ENCODE measurements at places on chromosomes 4 and X.

- DNase-seq, result no peak
Observed at GRCh38 chrX:131675596-131676194, 131.8 kb downstream of the OR13H1 start.

- no peak for DNase-seq
Observed at GRCh38 chrX:149877157-149877556, 3.8 kb upstream of the MAGEA8 start.

DNA sequence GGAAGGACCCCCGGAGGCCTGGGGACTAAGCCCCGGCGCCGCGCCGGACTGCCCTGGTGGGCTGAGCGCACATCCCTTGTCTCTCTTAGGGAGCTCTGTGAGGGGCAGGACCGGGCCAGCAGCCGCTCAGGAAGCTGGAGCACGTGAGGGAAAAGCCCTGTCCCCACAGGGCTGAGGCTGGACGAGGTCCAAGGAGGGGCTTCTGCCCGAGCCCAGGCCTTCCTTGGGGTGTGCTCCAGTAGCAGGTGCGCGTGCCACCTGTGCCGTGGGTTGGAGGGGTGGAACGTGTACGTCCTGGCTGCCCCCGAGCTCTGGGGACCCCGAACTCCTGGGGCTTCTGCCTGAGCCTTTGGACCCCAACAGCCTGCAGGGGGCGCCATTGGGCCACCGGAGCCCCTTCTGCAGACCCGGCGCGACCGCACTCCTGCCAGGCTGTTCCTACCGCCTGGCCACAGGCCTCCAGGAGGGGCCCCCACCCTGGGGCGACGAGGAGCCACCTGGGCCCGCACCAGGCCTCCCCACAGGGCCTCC, 27.2 kb downstream of the TACC3 start:
- DNase-seq, result no peak

- DNase-seq, result no peak
Observed at GRCh38 chrX:140589657-140590056, 84.8 kb upstream of the SOX3 start.

GRCh38 chr4:148808416-148808815, 366.2 kb upstream of the NR3C2 start:
- DNase-seq, result no peak

GRCh38 chr4:81470456-81471297, 1.0 kb downstream of the RASGEF1B start:
- DNase-seq, result no peak

DNA sequence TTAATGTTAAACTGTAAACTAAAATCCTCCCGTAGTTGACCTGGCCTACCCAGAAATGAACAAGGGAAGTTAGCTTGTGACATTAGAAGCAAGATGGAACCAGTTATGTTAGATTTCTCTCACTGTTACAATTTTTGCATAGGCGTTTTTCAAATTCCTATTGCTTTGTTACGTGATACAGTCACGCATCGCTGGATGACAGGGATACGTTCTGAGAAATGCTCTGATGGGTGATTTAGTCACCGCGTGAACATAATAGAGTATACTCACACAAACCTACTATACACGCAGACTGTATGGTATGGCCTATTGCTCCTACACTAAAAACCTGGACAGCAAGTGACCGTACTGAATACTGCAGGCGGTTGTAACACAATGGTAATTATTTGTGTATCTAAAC, 46.7 kb upstream of the PUDP start:
- no peak for DNase-seq

- no peak for DNase-seq
Observed at GRCh38 chr4:113116414-113117357, 67.2 kb downstream of the ANK2 start.

DNA sequence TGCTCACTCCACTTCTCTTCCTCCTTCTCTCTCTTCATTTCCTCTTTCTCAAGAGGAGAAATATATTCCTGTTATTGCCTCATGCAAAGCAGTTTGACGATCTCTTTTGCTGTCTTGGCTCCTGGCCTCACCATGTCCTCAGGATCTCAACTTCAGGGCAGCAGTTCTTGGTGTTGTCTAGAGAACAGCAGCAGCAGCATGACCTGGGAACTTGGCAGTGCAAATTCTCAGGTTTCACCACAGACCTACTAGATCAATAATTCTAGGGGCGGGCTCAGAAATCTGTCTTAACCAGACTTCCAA, 193.4 kb upstream of the EDNRA start:
- DNase-seq, result no peak

- DNase-seq, result no peak
Observed at GRCh38 chrX:148020329-148020728, 39.2 kb downstream of the FMR1NB start.

- no peak for DNase-seq
Observed at GRCh38 chr4:4837316-4837715, 22.1 kb upstream of the MSX1 start.

- no peak for DNase-seq
Observed at GRCh38 chr4:90537491-90537890, 410.3 kb downstream of the CCSER1 start.

DNA sequence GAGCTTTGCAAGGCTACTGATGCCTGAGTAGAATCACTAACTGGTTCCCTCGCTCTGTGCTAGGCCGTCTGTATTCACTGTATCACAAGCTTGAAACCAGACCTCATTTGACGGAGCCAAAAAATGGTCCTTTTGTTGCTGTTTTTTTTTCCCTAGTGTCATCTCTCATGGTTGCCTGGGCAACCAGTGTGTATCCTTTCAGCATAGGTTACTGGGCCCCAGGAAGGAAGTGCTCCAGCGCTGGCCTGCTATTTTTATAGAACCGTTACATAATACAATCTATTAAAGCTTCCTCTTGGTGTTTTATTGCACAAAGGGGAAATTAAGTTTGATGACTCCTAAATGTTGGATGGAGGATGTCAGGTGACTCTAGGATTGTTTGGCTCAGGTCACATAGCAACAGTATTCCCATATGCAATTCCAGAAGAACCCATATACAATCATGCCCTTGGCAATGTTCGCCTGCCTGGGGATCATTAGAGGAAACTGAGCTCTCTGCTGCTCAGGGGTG, 220.4 kb downstream of the SPRY1 start:
- DNase-seq, result no peak

- DNase-seq, result no peak
Observed at GRCh38 chr4:11230866-11231265, 197.8 kb downstream of the HS3ST1 start.

DNA sequence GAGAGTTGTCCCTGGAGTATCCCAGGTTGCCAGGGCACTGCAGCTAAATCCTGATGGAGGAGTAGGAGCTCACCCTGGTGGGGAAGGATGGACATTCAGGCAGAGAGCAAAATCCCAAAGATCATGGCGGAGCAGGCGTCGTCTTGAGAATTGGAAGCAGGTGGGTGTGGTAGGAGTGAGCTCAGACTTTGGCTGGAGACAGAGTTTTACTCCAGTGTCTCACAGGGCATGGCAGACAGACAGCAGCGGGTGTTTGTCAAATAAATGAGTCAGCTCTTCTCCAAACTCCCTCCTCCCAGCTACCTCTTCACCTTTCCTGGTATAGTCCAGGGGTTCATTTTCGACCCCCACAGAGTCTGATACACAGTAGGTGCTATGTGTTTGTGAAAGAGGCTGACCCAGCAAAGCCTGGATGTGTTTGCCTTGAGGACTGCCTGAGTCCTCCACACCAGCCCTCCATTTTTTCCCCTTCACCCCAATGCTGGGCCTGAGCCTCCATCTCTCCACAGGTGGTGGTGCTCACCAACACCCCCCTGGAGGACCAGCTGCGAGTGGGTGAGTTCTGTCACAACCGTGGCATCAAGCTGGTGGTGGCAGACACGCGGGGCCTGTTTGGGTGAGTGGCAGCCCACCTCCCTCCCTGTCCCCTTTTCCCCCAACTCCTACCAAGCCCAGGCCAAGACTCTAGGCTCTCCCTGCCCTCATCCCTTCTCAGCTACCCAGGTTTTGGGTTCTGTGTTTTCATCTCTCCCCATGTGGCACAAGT, 6.9 kb downstream of the UBA1 start:
- no peak for DNase-seq

- DNase-seq, result no peak
Observed at GRCh38 chr4:3476341-3476747, 13.2 kb downstream of the DOK7 start.

DNA sequence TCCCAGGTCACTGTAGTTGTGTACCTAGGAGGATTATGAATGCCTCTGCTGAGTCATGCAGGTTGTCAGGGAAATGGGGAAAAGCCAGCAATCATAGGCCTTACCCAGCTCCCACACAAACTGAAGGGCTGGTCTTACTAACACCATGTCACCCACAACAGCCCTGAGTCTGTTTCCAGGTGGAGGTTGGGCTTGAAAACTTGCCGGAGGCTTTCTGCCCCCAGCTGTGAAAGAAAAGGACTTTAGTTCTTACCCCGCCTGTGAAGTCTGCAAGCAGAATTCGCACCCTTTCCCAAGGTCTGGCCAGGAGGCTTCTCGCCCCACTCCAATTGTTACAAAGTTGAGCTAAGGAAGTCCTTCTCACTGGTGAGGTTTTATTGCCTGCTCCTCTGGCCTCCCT, 143.9 kb downstream of the RPS6KA6 start:
- no peak for DNase-seq

DNA sequence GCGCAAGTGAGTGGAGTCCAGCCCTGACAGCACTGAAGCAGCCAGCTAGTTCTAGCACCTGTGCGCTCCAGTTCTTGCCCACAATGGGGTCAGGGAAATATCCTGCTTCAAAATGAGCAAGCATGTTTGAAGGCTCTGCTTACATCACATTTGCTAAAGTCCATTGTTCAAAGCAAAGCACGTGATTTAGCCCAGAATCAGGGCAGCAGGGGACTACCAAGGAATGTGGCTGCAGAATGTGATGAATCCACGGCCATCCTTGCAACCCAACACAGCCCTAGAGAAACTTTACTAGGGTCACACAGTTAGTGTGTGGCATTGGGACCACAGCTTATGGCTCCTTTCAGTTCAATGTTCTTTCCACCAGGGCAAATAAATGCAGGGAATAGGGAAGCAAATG, 47.3 kb upstream of the SMIM31 start:
- DNase-seq, result no peak

DNA sequence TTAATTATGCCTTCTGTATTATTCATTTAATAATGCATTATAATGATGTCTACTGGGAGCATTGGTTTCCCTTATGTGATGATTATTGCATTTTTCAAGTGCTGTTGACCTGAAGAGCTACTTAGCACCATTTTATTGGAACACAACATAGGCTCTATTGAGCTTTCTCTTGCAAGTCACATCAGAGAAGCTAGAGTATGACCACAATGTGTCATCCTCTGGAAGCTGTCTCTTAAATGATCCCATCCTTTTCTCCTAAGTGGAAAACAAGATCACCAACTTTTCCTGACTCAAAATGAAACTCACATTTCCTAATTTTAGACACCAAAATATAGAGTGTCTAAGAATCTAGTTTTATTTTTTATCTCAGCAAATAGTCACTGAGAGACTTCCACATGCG, 1451.9 kb downstream of the PCDH7 start:
- no peak for DNase-seq

- DNase-seq, result no peak
Observed at GRCh38 chr4:100983426-100983825, 363.9 kb downstream of the PPP3CA start.

GRCh38 chr4:118760092-118760491, 74.9 kb downstream of the METTL14 start:
- DNase-seq, result no peak

DNA sequence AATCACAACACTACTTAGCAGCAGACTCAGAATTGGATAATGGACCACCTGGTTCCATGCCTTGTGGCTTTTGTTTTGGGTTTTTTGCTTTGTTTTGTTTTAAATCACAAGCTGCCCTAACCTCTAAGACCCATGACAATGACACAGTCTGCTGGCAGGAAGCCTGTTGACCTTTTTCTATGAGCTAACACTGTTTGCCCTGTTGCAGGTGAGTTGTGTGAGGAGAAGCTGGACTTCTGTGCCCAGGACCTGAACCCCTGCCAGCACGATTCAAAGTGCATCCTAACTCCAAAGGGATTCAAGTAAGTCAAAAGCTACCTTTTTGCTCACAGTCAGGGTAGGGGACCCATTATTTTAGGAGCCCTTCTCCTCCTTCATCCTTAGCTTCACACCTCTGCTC, 110.8 kb upstream of the PACRGL start:
- no peak for DNase-seq

- DNase-seq, result no peak
Observed at GRCh38 chrX:39866229-39866628, 231.5 kb downstream of the BCOR start.

GRCh38 chrX:1466971-1467561, 14.4 kb upstream of the ASMTL start:
- no peak for DNase-seq

DNA sequence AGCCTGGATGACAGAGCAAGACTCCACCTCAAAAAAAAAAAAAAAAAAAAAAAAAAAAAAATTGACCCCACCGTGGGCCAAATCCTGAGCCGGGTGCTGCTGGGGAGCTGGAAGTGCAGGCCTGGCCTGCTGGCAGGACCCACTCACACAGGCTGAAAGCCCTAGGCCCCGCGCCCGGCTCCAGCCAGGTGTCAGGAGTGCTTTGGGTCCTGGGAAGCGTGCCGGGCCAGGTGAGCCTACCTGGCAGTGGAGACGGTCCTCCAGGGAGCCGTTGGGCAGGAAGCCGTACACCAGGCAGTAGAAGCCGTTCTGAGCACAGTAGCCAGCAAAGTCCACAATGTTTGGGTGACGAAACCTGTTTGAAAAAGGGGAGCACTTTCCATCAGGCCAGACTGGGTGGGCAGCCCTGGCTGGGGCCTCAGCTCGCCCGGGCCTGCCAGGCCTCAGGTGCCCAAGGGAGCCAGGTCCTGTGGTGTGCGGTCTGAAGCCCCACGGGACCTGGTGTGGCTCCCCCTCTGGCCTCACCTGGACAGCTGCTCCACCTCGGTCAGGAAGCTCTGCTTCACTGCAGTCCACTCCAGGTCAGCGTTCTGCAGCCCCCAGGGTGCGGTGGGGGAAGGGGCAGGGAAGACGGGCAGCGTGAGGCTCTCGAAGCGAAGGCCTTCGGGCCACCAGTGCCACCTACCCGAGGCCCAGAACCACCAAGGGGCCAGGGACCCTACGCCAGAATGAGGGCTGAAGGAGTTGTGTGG, 1.8 kb downstream of the IRAK1 start:
- no peak for DNase-seq

GRCh38 chr4:7625071-7625470, 190.3 kb upstream of the PSAPL1 start:
- DNase-seq, result no peak

- no peak for DNase-seq
Observed at GRCh38 chrX:19840899-19841648, 46.3 kb downstream of the SH3KBP1 start.

GRCh38 chr4:149321438-149321837, 494.2 kb downstream of the IQCM start:
- no peak for DNase-seq

DNA sequence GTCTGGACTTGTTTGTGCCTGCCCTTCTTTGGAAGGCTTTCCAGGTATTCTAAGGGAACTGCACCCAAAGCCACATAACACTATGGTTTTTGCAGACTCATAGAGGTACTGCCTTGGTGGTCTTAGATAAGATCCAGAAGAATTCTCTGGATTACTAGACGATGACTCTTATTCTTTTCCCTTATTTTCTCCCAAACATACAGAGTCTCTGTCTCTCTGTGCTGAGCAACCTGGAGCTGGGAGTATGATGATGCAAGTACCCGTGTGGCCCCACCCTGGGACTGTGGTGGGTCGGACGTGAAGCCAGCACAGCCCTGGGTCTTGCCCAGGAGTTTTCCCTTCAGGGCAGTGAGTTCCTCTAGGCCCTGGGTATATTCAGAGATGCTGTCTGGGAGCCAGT, 1342.4 kb upstream of the TENM3 start:
- DNase-seq, result no peak

GRCh38 chr4:128290526-128290925, 2.9 kb upstream of the PGRMC2 start:
- DNase-seq, result no peak

All from fibroblast of skin of left biceps (primary cell).